HTR-8/SVneo (cell line): ENCODE measurements at places on chromosomes 13 and 19.

- no peak for DNase-seq
Measured at GRCh38 chr13:47085346-47085745, 188.5 kb upstream of the HTR2A start.

GRCh38 chr13:99528547-99528946, 27.3 kb downstream of the TM9SF2 start:
- DNase-seq = no peak

GRCh38 chr19:46746281-46747057, at the start of gene STRN4:
TSS of gene STRN4 (minus strand) at chr19:46746450. CDS start at chr19:46746430, 20 bp downstream.
- peak; percentile 74 for DNase-seq

DNA sequence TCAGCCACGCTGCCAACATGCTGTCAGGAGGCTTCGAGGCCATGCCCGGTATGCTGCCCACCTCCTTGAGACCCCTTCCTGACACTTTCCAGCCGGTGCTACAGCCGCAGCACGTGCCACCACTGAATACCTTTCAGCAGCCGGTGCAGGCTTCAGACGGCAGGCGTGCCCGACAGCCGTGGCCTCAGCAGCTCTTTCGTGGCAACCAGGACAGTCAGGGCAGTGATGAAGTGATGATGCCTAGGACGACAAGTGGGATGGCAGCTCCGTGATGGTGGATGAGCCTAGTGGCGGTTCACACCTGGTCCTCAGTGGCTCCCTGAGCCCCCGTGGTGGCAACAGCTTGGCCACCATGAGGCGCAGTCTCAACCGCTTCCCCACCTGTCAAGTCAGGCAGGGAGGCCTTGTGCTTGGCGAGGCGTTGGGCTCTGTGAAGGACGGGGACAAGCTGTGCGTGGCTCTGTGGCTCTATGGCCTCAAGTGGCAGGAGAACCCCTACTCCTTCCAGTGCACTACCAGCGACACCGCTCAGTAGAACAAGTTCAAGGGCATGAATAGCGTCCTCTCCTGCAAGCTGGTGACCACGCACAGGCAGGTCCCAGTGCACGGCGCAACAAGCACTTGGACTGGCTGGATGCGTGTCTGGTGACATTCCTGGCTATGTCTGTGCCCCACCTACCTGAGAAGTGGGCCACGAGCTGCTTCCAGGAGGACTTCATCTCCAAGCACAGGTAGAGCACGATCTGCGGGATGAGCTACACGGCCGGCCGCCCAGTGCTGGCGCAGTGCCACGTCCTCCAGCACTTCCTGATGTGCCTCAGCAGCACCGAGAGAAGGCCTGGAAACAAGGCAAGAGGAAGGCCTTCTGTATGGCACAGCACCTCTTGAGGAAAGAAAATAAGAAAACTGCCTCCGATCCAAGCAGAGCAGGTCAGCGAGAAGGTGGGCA, 18.2 kb upstream of the ZNF14 start:
- DNase-seq = no peak

- no peak for DNase-seq
Measured at GRCh38 chr13:87302931-87303330, 368.2 kb upstream of the SLITRK5 start.

- peak; percentile 22 for DNase-seq
Measured at GRCh38 chr13:101127741-101128353, 288.5 kb downstream of the NALCN start.

DNA sequence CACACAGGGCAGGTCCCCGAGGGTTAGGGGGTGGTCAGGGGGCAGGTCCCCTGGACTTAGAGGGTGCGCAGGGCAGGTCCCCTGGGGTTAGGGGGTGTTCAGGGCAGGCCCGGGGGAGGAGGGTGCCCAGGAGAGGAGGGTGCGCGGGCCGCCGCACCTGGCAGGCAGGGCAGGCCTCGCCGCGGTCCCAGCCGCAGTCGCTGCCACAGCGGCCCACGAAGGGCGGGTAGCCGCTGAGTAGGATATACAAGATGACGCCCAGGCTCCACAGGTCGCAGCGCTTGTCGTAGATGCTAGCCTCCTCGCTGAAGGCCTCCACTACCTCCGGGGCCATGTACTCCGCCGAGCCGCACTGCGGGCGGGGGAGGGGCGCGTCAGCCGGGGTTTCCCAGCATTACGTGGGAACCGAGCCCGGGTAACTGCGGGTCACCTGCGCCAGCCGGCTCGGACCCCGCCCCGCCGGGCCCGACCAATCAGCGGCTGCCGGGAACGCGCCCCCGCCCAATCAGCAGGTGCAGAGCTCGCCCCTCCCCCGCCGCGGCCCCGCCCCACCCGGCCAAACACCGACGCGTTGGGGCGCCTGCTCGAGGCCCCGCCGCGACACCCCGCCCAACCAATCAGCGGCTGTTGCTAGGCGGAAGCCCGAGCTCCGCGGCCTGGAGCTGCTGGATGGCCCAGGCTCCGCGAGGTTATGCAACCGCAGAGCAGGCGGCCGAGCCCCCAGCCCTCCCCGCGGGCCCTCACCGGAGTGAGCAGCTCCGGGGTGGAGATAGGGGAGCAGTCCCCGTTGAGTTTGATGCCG, 9.2 kb downstream of the MKNK2 start:
- peak; percentile 61 for DNase-seq

GRCh38 chr13:97234236-97234635, 12.1 kb downstream of the MBNL2 start:
- DNase-seq = no peak

GRCh38 chr19:6718741-6719539, 1.5 kb downstream of the C3 start:
- DNase-seq = no peak

DNA sequence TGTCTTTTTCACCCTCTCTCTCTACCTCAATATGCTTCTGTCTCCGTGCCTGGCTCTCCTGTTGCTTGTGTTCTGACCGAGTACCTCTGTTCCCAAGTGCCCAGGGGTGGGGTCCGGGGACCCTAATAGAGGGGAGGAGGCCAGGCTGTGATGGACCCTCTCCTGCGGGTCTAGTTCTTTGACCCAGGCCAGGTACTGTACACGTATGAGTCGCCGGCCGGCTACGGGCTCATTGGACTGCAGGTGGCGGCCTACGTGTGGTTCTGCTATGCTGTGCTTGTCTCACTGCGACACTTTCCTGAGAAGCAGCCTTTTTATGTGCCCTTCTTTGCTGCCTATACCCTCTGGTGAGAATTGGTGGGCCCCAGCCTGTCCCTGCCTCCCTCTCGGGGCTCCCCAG, 4.4 kb downstream of the TMEM145 start:
- no peak for DNase-seq

DNA sequence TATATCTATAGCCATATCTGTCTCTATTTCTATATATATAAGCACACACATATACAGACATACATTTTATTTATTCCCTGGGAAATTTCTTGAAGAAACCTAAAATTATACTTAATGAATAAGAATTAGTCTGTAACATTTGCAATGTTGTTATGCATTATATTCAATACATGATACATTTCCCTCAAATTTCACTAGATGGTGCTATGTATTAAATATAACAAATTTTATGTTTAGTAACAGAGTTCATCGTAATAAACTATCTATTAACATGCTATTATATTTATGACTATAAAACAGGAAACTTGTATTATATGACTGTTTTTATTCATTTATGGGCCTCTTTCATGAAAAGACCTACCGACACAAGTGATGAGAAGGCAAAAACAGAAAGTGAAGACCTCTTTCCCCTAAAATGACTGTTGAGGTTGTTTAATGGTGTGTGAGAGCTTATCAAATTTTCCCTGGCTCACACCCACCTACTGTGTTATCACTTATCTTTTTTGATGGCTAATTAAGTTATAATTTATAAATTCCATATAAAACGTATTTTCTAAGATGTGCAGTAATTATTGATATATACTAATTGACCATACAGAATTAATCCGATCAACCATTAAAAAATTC, 881.9 kb downstream of the SLITRK6 start:
- no peak for DNase-seq

DNA sequence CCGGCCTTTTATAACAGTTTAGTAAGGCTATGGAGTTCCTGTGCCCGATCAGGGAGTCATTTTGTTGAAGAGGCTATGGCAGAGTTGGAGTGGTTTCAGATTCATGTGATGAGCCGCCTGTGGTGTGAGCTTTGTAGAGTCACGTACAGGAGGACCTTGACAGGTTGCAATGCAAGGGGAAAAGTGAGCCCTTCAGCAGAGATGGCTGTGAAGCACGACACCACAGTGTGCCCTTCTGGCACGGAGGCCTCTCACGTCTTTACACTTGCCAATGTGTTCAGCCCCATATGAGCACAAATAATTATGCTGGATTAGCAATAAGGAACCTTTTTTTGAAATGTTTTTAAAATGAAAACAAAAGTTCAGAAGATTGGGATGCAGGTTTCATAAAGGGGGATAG, 499.8 kb downstream of the LIG4 start:
- no peak for DNase-seq

DNA sequence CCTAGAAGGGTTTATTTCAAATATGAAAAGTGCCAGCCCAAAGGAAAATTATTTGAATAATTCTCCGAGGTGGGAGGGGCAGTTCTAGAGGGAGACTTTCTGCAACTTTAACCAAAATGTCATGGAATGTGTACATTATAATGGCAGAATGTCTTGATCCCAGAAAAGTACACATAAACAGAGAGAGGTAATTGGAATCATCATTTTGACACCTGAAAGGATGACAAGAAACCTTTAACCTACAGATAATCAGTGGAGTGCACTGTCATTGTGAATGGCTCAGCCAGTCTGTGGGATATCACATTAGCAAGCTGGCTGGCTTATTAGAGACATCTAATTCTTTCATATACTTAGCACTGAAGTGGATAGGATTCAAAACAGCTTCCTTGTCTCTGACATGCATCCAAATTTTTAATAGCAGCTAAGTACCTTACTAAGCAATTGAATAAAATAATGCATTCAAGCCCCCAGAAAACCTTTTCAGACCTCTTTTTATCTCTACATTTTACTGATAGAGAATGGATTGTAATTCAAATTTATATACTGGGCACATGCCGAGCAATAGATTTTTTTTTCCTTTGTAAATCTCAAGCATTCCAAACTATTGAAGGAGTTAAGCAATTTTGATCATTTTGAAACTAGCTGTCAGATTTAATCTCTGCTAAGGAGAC, 468.6 kb downstream of the COG6 start:
- no peak for DNase-seq
